ENCODE measurements at places on chromosomes 2 and 18. TPM values are rescaled to one million over a fixed set of nuclear protein-coding genes. Genes with fewer than 3 reads are reported as not detected.

DNA sequence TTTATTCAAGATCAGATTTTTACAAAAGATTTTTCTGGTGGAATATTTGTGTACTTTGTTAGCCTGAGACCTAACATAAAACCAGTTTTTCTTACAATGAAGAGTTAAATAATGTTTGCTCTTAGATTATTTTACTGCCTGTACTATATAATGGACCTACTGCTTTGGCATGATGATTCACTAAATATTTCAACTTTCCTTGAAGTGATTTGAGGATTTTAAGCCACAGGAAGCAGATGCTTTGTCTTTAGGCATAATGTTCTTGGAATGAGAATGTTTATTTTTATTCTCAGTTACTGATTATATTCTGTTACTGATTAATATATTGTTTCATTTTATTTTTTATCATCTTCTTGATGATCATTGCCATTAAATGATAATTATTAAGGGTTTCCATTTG lies 175.3 kb upstream of the LRP1B start:
- DNase-seq: no peak

- no peak for DNase-seq
These were observed 50.5 kb upstream of the NT5C1B start for GRCh38 chr2:18639756-18640453.

- DNase-seq: no peak
These were observed 26.8 kb downstream of the BCL11A start for GRCh38 chr2:60526623-60527022.

DNA sequence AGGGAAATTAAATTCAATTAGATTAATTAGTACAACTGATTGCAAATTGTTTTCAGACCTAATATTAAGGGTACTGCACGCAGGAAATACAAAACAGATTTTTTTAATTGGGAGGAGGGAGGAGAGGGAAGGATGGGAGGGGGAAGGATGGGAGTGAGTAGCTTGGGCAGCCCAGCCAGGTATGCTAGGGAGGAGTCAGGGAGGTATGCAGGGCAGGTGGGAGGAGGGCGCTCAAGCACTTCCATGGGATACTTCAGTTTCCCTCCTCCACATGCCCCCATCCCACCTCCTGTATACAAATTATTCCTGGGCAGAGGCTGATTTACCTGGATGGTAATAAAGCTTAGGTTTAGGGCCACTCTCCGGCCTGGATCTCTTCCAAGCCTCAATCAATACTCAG lies 76.6 kb upstream of the CAPN13 start:
- no peak for DNase-seq

GRCh38 chr2:38477006-38477405 lies 99.9 kb upstream of the ATL2 start:
- no peak for DNase-seq

DNA sequence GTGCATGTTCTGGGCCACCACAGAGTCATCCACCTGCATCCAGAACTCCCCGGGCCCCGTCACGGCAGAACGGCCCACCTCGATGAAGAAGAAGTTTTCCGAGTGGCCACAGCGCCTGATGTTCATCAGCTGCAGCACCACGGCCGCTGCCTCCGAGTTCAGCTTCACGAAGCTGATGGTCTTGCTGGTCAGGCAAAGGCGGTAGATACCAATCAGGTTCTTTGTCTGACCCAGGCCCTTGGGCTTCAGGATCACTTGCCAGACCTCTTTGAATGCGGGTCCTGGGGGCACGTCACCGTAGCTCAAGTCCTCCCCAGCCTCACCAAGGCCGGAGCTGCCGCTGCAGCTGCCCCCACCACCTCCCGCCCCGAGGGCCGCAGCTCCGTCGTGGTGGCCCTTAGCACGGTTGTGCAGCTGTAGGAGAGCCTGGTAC lies 1.6 kb downstream of the IRS1 start:
- DNase-seq: no peak

- no peak for DNase-seq
These were observed 12.0 kb downstream of the ONECUT2 start for GRCh38 chr18:57447154-57447621.

GRCh38 chr2:169302364-169302763 lies 60.0 kb downstream of the LRP2 start:
- no peak for DNase-seq

PIKFYVE gene
- total RNA-seq: 21.8 TPM

GRCh38 chr18:31819925-31820229 lies 59.2 kb upstream of the SLC25A52 start:
- no peak for DNase-seq

CAPN14 gene
- not detected for total RNA-seq
